ENCODE measurements at places on chromosomes 1 and 21.

GRCh38 chr1:241992734-241993133 lies 6.2 kb downstream of the MAP1LC3C start:
- DNase-seq, result no peak

- DNase-seq, result peak; percentile 97
Observed at GRCh38 chr1:6385488-6386191, 7.9 kb downstream of the ACOT7 start.

DNA sequence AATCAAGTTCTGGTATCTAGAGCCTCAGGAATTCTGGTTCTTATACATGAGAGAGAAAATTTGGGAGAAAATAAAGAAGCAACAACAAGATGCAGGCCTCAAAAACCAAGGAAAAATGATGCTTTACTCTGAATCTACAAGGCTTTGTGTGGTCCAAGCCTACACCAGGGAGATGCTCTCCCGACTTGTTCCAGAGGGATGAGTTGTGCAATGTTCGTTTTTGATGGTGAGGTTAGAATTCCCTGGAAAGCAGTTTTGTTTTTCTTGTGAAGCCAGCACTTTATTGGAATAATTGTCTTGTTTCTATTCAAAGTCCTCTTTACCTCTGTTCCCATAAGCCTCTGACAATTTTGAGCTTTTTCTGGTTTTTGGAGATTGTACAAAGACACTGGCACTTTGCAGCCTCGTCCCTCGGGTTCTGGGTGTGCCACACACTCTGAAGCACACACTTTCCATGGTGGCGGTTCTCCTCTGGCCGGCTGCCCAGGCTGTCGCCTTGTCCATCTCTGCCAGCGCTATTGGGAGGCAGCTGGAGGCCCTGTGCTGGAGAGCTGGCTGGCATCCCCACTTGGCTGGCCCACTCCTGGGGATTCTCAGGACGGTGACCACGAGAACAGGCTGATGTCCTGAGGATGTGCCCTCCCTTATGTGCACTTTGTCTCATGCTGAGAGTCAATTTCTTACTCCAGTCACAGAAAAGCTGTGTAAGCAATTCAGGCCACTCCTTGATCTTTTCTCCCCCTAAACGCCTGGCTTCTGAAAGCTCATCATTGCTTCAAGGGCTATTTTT lies 70.2 kb downstream of the EDEM3 start:
- no peak for DNase-seq

DNA sequence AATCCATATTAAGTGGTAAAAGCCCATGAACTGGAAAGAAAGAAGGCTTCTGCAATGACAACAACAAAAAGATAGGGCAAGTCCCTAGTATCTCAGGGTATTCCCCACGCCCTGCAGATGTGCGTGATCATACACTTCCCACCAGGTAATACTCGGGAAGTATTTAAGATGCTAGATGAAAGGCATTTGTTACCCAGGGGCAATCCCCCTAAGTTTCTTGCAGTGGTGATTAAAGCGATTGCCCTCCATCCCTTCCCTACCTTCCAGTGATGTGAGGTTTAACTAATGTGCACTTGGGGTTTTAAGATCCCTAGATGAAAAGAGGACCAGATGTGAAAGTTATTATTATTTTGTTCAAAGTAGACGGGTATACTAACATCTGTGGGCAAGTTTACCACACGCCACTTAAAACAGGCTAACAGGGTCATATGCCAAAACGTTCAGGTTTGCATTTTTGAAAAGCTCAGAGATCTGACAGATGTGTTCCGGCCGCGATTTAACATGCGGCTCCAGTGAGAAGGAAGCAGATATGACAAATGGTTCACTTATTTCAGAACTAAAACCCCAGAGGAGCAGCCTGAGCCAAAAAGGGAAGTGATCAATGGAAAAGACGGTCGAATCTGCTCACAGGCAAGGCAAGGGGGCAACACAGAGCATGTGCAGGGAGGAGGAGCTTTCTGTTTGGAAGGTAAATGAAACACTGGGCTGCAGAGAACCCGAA lies 17.4 kb downstream of the TIAM1 start:
- DNase-seq, result no peak
